ENCODE measurements at places on chromosomes 4 and X.

DNA sequence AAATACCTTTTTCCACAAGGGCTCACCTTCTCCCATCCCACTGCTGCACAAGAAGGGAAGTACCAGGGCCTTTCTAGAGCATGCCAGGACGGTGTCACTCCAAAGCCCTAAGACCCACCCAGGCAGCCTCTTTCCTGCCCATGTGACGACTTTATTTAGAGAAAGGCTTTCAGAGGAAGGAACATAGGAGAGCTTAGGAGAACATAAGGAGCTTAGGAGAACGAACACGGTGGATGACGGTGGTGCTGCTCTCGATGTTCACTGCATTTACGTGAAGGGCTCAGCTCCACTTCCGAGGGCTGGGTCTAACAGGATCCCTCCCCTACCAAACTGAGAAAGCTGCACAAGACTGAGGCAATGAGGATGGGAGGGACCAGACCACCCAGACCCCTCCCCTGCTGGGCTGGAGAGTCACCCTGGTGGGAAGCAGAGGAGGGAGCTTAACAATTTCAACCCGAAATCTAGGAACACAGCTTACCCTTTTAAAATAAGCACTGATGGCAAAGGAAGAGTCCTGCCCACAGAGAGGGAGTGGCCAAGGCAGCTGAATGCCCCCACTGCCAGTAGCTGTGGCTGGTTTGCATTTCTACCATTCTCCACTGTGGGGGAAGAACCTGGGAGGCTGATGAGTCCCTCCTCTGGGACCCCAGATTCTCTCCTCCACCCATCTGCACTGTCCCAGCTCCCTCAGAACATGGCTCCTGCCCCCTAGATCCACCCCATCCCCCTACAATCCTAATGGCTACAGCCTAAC is 29.8 kb downstream of the ZFYVE28 start:
- no peak for DNase-seq

GRCh38 chrX:135484641-135485289 is 35.7 kb upstream of the INTS6L start:
- DNase-seq: no peak

GRCh38 chrX:72046447-72046846 is 85.3 kb downstream of the RTL5 start:
- no peak for DNase-seq

DNA sequence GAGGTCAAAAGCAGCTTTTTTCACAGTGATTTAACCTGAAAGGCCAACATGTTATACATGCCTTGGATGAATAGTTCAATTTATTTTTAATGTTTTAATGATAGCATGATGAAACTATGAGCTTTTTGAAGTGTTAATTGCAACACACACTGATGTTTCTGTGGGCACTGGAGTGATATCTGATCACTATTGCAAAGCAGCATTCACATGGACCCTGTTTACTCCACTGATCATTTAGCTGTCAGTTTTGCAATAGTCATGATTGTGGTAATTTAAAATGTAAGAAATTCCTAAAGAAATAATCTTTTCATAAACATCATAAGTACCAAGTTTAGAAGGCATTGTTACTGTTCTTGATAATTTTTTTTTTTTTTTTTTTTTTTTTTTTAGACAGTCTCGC is 74.1 kb downstream of the ARSJ start:
- DNase-seq: no peak

DNA sequence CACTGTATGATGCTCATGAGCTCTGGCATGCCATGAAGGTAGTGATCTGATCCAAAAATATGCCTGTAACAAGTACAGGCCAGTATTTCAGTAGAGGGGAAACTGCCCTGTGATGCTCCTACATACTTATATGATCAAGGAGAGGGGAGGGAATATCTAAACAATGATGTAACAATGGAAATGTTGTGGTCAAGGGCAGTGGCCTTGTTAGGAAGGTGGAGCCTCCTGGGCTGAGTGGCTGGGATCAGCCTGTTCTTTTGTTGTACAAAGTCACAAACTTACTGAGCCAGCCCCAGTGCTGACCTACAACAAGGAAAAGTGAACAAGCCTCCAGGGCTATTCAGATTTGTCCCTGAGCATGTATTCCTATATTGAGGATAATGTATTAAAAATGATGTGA is 70.3 kb downstream of the ANXA10 start:
- DNase-seq: no peak

DNA sequence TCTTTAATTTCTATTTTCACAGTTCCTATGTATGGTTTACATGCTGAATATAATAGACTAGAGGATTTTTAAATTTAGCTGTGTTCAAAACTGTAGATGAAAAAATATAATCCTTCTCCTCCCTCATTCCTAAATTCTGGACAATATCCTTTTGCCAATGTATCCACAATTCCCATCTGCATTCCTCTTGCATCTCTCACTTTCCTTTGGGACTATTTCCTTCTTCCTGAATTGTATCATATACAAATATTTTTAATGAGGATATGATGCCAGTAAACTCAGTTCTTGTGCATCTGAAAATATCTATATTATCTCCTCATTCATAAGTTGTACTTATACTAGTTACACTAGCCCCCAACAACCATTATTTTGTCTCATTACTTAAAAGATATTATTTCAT is 46.7 kb downstream of the DDX60L start:
- no peak for DNase-seq

DNA sequence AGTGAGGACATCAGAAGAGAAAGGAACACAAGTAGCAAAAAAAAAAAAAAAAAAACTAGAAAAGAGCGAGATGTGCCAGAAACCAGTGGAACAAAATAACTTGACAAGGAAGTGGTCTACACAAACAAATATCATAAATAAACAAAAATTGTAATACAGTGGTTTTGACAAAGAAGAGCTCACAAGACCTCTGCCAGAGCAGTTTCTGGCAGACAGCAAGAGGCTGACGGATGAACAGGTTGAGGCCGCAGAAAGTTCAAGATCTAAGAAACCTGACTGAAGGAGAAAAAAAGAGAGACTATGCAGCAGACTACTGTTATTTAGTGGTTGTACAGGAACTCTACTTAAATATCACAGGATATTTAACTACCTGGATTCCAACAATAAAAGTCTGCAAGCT is 66.2 kb downstream of the MAB21L2 start:
- no peak for DNase-seq
